ENCODE measurements at places on chromosomes 4 and X.

DNA sequence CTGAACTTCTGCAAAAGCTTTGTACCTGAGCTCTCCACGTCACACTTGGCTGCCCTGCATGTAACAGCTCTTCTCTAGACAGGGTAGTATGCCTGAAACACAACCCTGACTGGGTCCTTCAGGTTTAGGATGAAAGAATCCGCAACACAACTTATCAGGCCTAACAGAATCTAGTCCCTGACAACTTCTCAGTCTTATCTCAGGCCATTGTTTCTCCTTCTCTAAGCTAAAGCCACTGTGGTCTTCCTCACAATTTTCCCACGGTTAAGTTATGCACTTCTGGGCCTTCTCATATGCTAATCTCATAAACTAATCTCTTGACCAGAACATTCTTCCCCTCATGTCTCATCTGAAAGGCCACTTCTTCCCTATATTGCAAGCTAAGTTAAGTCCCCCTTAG, 10.8 kb upstream of the TMPRSS11B start:
- DNase-seq = no peak

DNA sequence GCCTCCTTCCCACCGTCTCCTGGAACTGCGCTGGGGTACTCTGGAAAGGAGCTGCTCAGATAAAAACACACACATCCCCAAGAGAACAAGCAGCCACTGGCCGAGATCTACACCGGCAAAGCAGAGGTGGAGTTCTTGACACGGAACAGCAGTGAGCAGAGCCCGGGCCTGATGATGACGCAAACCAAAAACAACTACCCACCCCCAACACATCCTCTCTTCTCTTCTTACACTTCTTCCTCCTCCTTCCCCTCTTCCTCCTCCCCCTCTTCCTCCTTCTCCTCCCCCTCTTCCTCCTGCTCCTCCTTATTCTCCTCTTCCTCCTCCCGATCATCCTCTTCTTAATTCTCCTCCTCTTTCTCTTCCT, 4.6 kb downstream of the PNMA5 start:
- DNase-seq = no peak

GRCh38 chrX:44843753-44844152, at the start of gene DUSP21:
DUSP21 (plus strand) TSS chrX:44844021; CDS start chrX:44844133, 112 bp downstream.
- DNase-seq = no peak

- no peak for DNase-seq
Observed at GRCh38 chrX:137043736-137044135, 9.9 kb upstream of the GPR101 start.

DNA sequence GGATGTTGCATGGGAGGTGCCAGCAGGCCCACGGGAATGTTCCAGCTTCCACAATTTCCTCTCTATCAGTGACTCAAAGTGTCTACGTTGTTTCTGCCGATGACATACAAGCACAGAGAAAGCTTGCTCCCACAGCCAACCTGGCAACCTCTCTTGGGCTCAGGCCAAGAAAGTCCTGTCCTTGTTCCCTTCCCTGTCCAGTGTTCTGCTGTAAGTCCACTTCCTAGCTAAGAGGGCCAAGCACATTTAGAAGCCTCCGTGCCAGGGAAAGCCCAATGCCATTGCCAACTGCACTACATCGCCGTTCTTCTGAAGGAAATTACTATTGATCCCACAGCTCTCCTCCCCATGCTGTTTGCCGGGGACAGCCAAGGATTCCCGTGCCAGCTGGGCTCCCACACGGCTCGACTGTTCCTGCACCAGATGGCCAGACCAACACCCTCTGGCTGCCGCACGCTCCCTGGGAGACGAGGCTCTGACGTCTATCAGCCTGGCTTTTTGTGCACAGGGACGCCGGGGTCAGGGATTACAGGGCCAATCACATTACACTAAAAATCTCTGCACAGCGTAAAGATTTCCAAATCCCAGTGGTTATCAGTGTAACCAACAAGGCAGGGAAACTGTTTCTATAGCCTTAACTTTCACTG, 284.0 kb downstream of the BCOR start:
- DNase-seq = no peak

DNA sequence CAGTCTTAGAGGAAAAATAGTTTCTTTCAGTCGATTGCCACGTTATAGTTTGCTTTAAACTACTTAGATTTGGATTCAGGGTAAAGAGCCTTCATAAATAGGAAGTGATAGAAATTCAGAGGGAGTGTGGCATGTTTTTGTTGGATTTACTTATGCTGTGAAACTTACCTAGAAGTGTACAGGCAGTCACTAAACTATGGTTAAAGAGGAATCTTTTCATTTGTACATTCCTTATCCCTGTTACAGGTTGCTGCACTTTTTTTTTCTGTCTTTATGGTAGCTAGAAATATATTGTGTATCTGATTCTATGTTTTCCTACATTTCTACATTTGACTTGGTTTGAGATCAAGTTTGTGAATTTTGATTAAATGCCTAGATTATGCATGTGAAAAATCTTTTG, 19.1 kb downstream of the WWC2 start:
- no peak for DNase-seq

DNA sequence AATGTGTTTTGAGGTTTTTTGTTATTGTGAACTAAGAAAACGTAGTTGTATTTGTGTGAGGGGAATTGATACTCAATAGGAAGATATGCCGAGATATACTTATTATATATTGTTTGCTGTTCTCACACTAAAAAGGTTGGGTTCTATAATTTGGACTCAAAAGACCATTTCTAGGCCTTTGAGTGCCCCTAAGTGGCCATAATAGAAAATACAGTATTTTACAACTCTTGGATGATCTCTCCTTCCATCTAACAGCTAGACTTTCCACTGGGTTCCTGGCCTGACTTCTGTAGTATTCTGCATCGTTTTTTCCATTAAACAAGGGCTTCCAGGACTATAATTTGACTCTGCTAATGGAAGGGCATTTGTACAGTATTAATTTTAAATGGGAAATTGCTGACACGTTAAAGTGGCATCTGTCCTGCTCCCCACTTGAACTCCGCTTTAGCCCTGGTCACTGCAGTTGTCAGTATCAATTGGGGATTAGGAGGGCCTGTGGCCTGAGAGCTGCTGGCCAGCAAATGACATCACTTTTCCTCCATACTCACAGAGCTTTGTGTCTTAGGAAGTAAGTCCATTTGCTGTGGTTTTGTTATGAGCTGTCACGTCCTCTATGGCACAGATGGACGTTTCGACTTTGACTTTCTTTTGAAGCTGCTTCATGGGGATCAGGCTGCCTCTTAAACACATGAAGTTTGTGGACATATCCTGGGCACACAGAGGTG, 176.9 kb downstream of the SLIT2 start:
- DNase-seq = no peak

GRCh38 chrX:125005863-125006262, 313.8 kb upstream of the TEX13C start:
- no peak for DNase-seq

DNA sequence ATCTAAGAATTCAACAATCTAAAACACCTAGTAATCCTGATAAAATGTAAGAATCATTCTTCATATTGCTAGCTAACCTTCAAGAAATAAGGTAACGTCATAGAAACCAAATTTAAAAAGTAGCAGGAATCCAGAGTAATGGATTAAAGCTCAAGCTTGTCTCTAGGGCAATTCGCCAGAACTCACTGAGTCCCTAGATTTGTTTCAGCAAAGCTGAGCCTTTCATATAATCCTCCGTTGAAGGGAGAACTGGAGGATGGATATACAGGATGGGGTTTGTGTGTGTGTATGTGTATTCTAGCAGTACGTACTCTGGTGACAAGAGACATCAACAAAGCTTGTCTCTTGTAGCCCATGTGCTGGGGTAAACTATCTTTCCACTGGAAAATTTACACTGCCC, 2173.5 kb upstream of the AGA start:
- no peak for DNase-seq

- DNase-seq = no peak
Observed at GRCh38 chr4:166657261-166657660, 577.0 kb downstream of the SPOCK3 start.

GRCh38 chr4:146311238-146311970, 97.1 kb downstream of the REELD1 start:
- no peak for DNase-seq

- DNase-seq = no peak
Observed at GRCh38 chrX:108257556-108257955, 166.0 kb downstream of the ATG4A start.

DNA sequence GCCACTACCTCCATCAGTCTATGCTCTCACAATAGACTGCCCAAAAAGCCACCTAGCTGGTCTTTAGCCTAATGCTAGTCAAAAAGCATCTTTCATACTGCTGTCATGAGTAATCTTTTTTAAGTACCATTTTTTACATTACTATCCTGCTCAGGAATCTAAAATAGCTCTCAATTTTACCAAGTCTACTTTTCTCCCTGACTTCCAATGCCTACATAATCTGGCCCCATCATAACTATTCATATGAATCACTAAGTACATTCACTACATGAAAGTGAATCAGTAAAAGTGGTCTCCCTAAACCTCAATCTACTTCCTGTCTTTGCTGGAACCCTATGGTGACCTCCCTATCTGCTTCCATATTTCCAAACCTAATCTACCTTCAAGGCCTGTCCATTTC, 105.9 kb downstream of the THOC2 start:
- no peak for DNase-seq

DNA sequence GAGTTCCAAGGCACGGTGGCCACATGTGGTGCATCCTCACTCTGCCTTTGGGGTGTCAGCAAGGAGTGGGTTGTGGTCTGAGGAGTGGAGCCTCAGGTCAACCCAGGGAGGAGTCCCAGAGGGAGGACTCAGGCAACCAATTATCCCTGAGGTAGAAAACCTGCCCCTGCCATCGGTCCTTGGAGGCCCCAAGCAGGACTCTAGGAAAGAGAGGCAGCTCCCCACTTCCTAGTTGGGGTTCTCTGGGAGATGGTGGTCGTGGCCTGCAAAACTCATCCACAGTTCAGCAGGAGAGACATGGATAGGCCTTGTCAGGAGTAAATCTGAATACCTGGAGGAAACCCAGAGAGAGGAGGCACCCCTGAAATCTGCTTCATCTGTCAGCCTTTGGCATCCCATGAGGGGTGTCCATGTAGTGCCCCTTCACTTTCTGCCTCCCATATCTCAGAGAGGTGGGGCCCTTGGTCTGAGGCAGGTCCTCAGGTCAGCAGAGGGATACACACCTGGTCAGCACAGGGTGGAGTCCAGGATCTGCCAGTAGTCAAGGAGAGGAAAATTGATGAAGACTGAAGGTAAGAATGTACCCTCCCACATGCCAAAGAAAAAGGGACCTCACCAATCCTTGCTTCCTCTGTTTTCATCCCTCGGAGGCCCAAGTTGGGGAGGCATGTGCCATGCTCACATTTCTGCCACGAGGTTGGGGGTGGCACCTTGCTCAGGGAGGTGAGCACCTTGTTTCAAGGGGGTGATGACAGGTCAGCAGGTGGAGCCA, 1.6 kb downstream of the MAGEA11 start:
- DNase-seq = no peak

Measured in AG09309 (cell line).